ENCODE measurements at places on chromosomes 3 and 15. TPM values are rescaled to one million over a fixed set of nuclear protein-coding genes. Genes with fewer than 3 reads are reported as not detected.

GRCh38 chr15:71103102-71103676 lies 12.1 kb upstream of the THSD4 start:
- no peak for DNase-seq

- peak; percentile 79 for DNase-seq
Measured at GRCh38 chr15:52678468-52679231, 538 bp downstream of the ATOSA start.

GRCh38 chr3:117885011-117885441 lies 1149.6 kb downstream of the IGSF11 start:
- no peak for DNase-seq

- no peak for DNase-seq
Measured at GRCh38 chr15:33009603-33010002, 184.9 kb downstream of the FMN1 start.

DNA sequence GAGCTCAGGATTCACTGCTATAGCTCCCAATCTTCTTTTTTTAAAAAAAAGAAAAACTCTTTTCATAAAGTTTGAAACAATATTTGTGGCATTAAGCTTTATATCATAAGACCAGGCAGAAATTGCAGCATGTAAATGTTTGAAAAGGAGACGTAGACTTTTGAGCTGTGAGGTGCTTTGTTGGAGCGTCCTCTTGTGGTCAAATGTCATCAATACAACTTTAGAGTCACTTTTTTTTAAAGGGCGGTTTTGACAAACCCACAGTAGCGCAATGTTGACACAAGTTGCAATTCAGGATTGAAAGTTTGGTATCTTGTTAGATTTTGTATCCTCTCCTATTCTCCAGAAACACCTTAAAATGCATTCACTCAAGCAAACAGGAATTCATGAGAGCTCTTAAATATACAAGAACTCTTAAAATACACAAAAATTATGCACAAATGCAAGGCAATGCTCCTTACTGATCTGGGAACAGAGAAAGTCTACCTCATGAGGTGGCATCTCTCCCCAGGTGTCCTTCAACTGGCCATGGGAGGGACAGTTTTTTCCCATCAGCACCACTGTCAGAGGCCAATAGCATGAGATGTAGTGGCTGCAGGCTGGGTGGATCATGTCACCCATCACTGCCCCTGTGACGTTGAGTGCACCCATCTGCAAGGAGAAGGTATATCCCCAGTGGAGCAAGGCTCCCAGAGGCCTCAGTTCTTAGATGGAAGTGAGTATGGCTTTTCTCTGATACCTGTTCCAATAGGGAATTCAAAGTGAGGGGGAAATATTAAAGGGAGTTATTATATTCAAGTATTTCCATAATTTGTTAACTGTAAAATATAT lies 70.7 kb downstream of the ANXA2 start:
- peak; percentile 32 for DNase-seq

DNA sequence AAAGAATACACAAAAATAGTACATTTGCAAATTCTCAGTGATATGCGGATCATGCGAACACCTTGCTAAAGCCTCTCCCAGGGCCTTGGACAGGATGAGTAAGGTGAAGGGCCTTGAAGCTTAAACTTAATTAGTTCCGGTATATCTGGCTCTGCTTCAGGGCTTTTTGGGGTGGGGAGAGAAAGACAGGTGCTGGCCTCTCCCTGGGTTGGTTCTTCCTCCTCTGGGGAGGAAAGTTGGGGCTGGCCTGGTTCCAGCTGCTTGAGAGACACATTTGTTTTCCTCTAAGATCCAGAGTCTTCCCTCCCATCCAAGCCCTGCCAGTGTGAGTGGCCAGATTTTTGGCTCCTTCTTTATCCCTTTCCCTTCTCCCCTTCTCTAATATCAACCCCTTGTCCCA lies 64.7 kb upstream of the EPHB3 start:
- no peak for DNase-seq

- no peak for DNase-seq
Measured at GRCh38 chr3:133964547-133964946, 65.2 kb downstream of the SLCO2A1 start.

KLHL40 gene
- 0.25 TPM for polyA plus RNA-seq

Measured in large intestine (tissue), 12 donors.